ENCODE measurements at places on chromosomes 2 and 18. TPM values are rescaled to one million over a fixed set of nuclear protein-coding genes. Genes with fewer than 3 reads are reported as not detected.

LAMA1 gene
- 14.5 TPM for total RNA-seq

CTAGE1 gene
- total RNA-seq = not detected

CRYGD gene
- not detected for total RNA-seq

POTEE gene
- not detected for total RNA-seq

TSPYL6 gene
- total RNA-seq = not detected

SCTR gene
- not detected for total RNA-seq

ECEL1 gene
- total RNA-seq = not detected

Data from airway epithelial cell (primary cell).